ENCODE measurements at places on chromosomes 16 and 17. TPM values are rescaled to one million over a fixed set of nuclear protein-coding genes. Genes with fewer than 3 reads are reported as not detected.

DNA sequence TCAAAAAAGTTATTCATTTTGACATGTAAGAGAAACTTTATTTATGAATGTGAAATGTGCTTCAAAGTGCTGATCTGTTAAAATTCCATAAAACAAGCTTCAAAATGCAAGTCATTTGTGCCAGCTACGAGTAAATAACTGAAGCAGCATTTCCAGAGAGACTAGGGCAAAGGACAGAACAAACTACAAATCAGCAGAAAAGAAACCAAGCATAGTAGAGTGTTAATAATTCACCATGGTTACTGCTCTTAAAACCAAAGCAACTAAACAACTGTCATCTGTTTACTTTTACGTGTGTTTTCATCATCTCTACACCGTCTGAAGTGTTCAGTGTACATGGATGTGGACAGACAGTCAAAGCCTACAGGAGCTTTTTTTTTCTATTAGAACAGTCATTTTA lies 1.6 kb upstream of the ASPA start:
- peaks cover 2% of the 10 kb centered on the region for H3K4me1 ChIP-seq
- peak; percentile 65 for DNase-seq
- no peak overlapping the region for H3K4me3 ChIP-seq
- no peaks in the 10 kb centered on the region for H3K36me3 ChIP-seq

Gene ACSM5
- polyA plus RNA-seq, result 0.18 TPM

Gene LDHD
- polyA plus RNA-seq, result 3.8 TPM

DNA sequence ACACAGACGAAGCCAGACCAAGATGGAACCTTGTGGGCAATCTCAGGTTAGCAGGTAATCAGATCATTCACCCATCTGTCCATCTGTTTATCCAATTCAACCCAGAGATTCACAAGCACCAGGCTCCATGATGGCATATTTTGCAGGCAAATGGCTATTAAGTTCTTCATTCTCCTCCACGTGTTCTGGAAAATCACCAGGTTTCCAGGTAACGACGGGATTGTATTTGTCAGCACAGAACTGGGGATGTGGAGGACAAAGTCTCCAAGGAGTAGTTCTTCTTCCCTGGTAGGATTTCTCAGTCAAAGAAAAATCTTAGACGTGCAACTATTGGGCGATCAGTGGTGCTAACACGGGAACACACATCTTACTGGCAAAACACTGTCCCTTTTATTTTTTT lies 368.8 kb downstream of the SLC39A11 start:
- no peak overlapping the region for H3K4me3 ChIP-seq
- peak overlapping the region; percentile 42 for H3K27ac ChIP-seq
- peaks cover 2% of the 10 kb centered on the region for H3K4me1 ChIP-seq
- H3K27me3 ChIP-seq, result no peaks in the 10 kb centered on the region
- no peaks in the 10 kb centered on the region for H3K36me3 ChIP-seq
- DNase-seq, result peak; percentile 78

Gene GAST
- not detected for polyA plus RNA-seq

Gene KLHL10
- polyA plus RNA-seq, result 0.25 TPM

DNA sequence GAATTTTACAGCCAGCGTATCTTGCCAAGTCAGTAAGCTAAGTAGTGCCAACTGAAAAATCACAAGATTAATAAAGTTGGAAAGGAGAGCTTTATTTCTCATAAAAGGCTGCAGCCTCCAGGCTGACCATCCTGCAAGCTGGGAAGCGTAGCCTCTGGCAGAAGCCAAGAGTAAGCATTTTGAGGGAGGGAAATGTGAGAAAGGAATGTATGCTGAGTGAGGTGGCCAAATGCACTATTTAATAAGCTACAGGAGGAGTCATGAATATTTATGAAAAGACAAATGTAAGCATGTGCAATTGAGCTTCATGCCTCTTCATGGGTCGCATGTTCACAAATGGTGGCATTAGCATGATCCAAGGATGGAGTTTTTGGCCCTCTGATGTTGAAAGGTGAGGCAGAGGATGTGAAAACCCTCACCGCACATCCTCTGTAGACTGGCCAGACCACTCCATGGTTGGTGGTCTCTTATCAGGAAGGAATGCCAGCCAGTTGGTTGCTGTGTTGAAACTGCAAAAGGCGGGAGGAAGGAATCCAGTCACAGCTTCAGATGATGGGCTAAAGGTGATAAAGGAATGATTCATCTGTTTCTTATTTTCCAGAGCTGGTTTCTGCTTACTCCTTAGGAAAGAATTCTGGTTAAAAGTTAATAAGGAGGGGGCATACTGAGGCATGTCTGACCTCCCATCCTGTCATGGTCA lies 9.2 kb downstream of the KRT33B start:
- DNase-seq, result no peak
- no peaks in the 10 kb centered on the region for H3K36me3 ChIP-seq
- peaks cover 2% of the 10 kb centered on the region for H3K4me1 ChIP-seq

GRCh38 chr16:71354156-71354555 lies 4.4 kb upstream of the CALB2 start:
- H3K27me3 ChIP-seq, result peaks cover 34% of the 10 kb centered on the region
- DNase-seq, result no peak
- peaks cover 13% of the 10 kb centered on the region for H3K4me1 ChIP-seq
- H3K27ac ChIP-seq, result no peak overlapping the region
- no peak overlapping the region for H3K4me3 ChIP-seq

DNA sequence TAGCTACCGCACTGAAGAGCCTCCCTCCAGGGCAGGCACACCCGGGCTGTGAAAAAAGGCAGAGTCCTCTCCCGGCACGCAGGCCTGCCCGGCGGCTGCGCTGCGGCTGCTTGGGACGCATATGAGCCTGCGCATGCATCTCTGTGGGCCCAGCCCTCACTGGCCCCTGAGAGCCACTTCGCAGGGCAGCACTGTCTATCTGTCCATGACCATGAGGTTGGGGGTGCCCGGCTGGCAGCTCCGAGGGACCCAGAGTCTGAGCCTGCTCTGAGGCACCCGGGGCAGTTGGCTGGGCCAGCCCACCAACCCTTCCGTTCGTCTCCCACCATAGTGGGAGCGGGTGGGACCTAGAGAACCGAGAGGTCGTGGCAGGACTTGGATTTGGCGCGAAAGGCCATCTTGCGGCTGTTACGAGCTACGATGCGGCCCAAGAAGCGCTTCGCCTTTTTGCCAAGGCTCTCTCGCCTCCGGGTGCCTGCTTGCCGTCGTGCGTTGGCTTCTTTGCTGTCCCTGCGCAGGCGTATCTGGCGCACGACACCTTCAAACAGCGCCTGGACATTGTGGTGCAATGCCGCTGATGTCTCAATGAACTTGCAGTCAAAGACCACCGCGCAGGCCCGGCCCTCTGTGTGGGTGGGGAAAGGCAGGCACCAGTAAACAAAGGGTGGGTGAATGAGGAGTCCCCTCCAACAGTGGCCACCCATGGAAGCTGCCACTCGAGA lies 3.2 kb upstream of the CDH16 start:
- no peak overlapping the region for H3K4me3 ChIP-seq
- no peak for DNase-seq

- H3K4me1 ChIP-seq, result peaks cover 4% of the 10 kb centered on the region
- H3K4me3 ChIP-seq, result no peak overlapping the region
- no peaks in the 10 kb centered on the region for H3K36me3 ChIP-seq
- DNase-seq, result no peak
These were observed 265.8 kb upstream of the TBX2 start for GRCh38 chr17:61133853-61134252.

Gene GCSH
- 56.1 TPM for polyA plus RNA-seq

Gene NKD1
- polyA plus RNA-seq, result 4.8 TPM

Gene CPHXL2
- not detected for polyA plus RNA-seq

- no peaks in the 10 kb centered on the region for H3K36me3 ChIP-seq
- no peak overlapping the region for H3K4me3 ChIP-seq
- H3K27ac ChIP-seq, result no peak overlapping the region
- no peaks in the 10 kb centered on the region for H3K27me3 ChIP-seq
- DNase-seq, result no peak
These were observed 136.9 kb upstream of the DYNLRB2 start for GRCh38 chr16:80403894-80404293.

Gene HLF
- polyA plus RNA-seq, result 3.3 TPM

DNA sequence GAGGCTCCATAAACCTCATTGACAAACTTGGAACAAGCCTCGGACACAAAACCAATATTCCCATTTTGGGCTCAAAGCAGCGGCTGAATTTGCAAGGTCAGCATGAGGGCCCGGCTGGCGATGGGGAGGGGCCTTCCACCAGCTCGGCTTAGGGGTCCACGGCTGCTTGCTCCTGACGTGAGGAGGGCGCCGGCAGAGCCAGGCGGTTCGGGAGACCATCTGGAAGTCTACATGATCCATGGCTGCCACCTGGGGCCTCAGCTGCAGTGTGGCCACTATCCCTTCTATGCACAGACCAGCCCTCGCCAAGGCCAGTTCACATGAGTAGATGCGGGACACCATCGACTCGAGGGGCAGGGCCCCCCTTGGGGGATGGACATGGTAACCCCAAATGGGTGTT lies 39.1 kb downstream of the NDEL1 start:
- peaks cover 18% of the 10 kb centered on the region for H3K4me1 ChIP-seq
- H3K27me3 ChIP-seq, result no peaks in the 10 kb centered on the region
- H3K27ac ChIP-seq, result no peak overlapping the region
- H3K36me3 ChIP-seq, result peaks cover 72% of the 10 kb centered on the region

DNA sequence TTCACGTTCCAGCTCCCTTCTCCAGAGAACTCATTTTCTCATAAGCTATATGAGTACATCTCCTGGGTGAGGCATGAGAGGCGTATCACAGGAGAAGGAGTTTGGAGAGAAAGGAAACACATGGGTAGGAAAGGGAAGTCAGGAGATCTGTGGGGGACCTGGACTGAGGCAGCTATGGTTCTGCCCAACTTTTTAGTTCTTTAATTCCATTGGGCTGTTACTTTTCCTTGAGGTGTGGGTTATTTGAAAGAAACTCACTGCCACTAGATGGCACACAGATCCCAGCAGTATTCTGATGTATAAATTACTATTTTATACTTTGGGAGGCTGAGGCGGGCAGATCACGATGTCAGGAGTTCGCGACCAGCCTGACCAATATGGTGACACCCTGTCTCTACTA lies 63.6 kb downstream of the NUP93 start:
- H3K4me3 ChIP-seq, result no peak overlapping the region
- peaks cover 2% of the 10 kb centered on the region for H3K36me3 ChIP-seq
- H3K27me3 ChIP-seq, result no peaks in the 10 kb centered on the region
- no peaks in the 10 kb centered on the region for H3K4me1 ChIP-seq

GRCh38 chr17:69715656-69716055 lies 301.2 kb downstream of the MAP2K6 start:
- H3K27me3 ChIP-seq, result no peaks in the 10 kb centered on the region
- DNase-seq, result no peak
- H3K4me3 ChIP-seq, result no peak overlapping the region

DNA sequence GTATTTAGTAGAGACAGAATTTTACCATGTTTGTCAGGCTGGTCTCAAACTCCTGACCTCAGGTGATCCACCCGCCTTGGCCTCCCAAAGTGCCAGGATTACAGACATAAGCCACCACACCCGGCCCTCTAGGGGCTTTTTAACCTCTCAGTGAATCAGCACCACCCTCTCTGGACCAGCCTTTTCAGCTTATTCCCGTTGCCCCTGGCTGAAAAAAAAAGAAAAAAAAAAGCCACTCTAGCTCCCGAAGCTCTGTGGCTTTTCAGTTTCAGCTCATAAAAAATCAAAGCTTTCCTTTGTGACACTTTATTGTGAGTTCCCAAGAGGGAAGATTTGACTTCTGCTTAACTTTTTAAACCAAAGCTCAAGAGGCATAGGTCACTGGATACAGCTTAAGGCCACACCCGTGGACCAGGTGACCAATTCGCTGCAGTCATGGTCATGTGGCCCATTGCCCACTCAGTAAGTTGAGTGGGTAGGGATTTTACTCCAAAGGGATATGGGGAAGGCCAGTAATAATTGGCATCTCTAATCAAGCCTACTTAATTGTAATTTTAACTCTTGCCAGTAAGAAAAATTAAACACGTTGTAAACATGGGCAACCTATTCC lies 46.6 kb upstream of the MED13 start:
- no peak overlapping the region for H3K4me3 ChIP-seq
- no peaks in the 10 kb centered on the region for H3K27me3 ChIP-seq
- no peaks in the 10 kb centered on the region for H3K36me3 ChIP-seq

DNA sequence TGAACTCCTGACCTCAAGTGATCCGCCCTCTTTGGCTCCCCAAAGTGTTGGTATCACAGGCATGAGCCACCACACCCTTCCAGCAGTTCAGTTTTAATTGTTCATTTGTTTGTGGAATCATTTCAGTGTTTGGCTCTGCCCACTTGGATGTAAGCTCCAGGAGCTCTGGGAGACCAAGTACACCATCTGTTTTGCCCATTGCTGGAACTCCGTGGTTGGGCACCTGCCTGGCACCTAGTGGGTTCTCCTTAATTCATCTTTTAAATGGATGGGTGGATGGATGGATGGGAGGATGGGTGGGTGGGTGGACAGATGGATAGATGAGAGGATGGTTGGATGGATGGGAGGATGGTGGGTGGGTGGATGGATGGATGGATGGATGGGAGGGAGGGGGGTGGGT lies 953 bp upstream of the NECAB2 start:
- DNase-seq, result no peak
- H3K4me3 ChIP-seq, result no peak overlapping the region
- H3K36me3 ChIP-seq, result no peaks in the 10 kb centered on the region

- no peak for DNase-seq
- no peaks in the 10 kb centered on the region for H3K4me1 ChIP-seq
- no peaks in the 10 kb centered on the region for H3K36me3 ChIP-seq
- peaks cover 3% of the 10 kb centered on the region for H3K27me3 ChIP-seq
These were observed 334.7 kb downstream of the SOX9 start for GRCh38 chr17:72455562-72455961.

DNA sequence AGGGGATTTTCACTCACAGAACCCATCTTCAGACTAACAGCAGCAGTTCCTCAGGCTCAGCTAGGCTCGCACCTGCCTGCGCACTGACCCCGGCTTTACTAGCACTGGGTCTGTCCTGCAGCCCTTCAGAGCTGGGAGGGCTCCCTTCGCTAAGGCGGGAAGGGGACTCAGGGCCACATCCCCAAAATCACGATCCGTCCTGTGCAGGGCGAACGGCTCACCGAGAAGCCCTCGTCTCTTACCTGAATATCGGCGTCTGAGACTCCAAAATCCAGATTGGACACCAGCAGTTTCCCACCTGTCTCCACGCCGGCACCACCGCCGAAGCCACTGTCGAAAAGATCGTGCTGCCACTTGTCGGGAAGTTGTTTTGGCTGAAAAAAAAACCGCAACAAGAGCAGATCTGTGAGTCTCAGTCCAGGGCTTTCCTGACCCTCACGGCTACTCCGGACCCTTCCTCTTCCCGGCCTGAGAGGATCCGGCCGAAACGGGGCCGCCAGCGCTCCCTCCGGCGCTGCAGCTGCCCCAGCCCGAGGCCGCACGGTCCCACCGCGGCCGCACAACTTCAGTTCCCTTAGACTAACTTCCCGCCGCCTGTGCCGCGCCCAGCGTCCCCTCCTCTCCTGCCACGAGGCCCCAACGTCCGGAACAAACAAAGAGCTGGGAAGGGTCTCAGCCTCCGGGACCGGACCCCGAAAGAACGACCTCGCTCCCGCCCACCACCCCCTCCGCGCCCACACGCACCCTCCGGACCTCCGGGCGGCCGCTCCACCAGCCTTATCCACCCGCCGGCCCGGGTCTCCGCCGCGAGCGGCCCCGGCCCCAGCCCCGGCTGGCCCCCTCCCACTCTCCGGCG lies 711 bp downstream of the ALYREF start:
- H3K4me3 ChIP-seq, result peak overlapping the region; percentile 62
- no peak for DNase-seq
- peaks cover 31% of the 10 kb centered on the region for H3K4me1 ChIP-seq

GRCh38 chr16:64409783-64410210 lies 712.1 kb downstream of the CDH11 start:
- no peak for DNase-seq
- H3K4me1 ChIP-seq, result no peaks in the 10 kb centered on the region
- H3K27me3 ChIP-seq, result no peaks in the 10 kb centered on the region
- no peak overlapping the region for H3K4me3 ChIP-seq

Gene MYH8
- polyA plus RNA-seq, result 773 TPM

GRCh38 chr17:70168044-70168976 lies 1.0 kb upstream of the KCNJ2 start:
- peak; percentile 88 for DNase-seq
- H3K27me3 ChIP-seq, result peaks cover 11% of the 10 kb centered on the region

All from muscle of leg (tissue), 16 donors.